ENCODE measurements at places on chromosomes 5 and 9.
A peak's percentile ranks its signal among the peaks of the same experiment; 100 is the strongest.

DNA sequence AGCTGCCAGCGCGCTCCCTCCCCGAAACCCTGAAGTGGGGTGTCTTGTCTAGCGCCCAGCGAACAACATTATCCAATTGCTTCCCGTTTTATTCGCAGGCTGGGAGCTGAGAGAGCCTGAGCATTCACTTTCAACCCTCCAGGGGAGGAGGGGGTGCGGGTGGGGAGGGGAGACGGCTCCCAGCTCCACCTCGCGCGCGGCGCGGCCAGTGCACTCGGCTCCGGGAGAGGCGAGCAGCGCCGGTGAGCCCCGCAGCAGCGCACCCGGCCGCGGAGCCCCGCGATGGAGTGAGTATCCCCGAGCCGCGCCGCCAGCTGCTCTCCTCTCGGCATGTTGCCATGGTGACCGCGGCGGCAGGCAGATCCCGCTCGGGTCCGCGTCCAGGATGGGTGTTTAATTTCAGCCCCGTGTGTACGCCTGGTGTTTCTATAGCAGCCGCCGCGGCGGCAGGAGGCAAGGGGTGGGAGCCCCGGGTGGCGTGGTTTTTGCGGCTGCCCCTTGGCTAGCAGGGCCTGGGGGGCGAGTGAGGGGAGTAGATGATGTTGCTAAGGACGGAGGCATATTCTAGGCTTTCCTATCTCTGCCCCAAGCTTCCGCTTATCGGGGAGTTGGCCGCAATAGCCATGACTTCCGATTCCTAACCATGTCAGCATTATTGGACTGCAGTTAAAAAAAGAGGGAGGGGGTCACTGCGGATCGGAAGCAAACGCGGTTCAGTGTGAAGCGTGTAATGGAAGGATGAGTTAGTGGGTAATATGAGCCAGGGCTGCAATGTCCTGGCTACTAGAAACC lies 139.2 kb upstream of the PALM2AKAP2 start:
- DNase-seq, result peak; percentile 66

DNA sequence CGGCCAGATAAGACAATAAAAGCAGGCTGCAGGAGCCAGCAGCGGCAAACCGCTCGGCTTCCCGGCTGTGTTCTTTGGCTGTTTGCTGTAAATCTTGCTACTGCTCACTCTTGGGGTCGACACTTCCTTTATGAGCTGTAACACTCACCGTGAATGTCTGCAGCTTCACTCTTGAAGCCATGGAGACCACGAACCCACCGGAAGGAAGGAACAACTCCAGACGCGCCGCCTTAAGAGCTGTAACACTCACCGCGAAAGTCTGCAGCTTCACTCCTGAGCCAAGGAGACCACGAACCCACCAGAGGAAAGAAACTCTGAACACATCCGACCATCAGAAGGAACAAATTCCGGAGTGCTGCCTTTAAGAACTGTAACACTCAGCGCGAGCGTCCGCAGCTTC lies 451.7 kb downstream of the AGTPBP1 start:
- no peak for DNase-seq

- no peak for DNase-seq
Observed at GRCh38 chr9:16052757-16053530, 500.1 kb downstream of the CCDC171 start.

- DNase-seq, result peak; percentile 31
Observed at GRCh38 chr5:138274189-138274853, at the start of gene GFRA3. Gene GFRA3, minus strand, starts transcription at chr5:138274621. Its CDS starts 197 bp downstream, at chr5:138274424.

DNA sequence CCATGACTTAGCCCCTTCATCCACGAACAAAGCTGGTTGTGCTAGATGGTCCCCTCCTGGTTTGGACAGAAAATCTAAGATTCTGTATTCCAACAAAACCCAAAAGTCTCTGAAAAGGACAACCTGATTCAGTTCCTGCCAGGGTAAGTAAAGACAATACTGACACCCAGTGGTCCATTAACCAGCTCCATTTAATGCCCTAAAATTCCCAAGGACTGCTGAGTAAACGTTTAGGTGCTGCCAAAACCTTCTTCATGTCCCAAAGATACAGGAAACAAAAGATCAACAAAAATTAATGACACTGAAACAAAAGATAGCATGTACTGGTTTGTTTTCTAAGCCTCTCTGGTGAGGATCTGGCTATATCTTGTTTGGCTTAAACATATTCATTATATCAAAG lies 25.3 kb upstream of the PPP1R2B start:
- peak; percentile 40 for DNase-seq

DNA sequence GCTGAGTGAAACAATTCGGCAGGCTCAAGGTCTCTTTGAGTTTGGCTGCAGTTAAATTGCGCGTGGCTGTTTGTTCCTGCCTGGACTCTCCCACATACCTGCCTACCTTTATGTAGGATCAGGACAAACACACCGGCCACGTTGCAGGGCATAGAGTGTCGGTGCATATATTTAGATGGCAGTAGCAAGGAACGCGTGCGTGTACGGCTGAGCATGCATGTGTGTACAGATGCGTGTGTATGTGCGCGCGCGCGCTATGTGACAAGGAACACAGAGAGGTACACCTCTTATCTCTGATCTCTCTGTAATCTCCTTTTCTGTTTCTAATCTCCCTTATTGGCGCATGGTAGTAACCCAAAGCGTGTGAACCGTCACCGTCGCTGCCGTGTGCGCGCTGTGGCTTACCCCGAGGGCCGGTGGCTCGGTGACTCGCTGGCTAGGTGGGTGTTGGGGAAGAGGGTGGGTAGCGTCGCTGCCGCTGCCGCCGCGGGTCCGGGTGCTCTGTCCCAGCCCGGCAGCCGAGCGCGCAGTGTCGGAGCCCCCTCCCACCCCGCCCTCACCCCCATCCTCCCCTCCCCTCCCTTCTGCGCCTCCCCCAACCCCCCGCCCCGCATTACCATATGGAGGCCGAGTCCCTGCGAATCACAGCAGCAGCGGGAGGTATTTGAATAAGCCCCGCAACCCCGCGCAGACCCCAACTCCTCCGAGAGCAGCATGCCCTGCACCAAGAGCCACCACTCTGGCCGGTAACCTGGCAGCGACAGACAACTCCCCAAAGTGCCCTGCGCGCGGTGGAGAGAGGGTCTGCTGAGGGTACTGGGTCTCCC lies 204.8 kb downstream of the MEF2C start:
- no peak for DNase-seq

DNA sequence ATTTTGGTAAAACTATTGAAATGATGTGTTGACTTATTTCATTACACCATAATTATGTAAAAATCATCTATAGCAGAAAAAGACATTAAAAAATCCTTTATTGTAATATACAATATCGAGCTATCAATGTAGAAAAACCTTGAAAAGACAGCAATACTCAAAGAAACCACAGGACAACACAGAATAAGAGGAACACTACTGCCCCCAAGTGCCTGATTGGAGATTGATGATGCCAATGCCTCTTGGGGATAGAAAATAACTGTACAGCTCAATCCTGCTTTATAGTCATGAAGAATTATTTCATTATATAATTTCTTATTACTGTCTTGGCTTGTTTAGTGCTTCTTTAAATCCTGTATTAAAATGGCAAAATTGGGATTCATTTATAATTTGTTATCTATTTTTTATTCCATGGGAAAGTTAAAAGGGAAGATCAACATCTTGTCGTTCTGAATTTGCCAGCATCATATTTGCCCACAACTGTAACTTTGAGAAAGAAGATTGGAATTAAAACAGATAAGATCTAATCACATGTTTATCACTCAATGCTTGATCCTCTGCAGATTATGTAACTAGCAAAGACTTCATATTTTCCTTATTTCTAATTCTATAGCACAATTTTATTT lies 337.5 kb downstream of the CDH9 start:
- peak; percentile 26 for DNase-seq

DNA sequence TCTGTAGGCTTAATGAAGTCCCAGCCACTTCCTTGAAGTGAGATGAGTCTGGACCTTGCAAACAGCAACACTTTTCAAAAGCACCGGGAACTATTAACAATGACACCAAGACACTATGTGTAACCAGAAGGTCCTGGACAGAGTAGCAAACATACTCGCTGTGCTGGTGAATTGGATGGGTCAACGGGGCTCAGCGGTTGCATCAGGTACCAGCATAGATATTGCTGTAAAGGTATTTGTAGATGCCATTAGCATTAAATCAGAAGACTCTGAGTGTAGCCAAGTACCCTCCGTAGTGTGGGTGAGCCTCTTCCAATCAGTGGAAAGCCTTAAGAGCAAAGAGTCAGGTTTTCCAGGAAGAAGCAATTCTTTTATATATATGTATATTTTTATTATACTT lies 140.5 kb downstream of the IRX2 start:
- DNase-seq, result no peak

DNA sequence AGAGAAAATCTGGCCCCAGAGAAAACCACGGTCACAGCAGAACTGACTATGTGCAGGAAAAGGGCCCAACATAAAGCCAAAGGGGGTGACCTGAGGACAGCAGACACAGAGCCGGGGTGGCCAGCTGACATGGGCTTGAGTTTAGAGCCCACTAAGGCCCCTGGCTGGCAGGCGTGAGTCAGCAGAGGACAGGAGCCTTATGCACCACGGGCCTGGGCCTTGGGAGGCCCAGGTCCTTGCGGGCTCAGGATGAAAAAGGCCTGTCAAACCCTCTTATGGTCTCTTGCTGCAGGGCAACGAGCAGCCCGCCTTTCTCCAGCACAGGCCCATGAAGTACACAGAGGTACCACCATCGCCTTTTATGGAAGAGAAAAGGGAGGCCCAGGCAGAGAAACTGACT lies 19.7 kb downstream of the STK10 start:
- DNase-seq, result no peak

DNA sequence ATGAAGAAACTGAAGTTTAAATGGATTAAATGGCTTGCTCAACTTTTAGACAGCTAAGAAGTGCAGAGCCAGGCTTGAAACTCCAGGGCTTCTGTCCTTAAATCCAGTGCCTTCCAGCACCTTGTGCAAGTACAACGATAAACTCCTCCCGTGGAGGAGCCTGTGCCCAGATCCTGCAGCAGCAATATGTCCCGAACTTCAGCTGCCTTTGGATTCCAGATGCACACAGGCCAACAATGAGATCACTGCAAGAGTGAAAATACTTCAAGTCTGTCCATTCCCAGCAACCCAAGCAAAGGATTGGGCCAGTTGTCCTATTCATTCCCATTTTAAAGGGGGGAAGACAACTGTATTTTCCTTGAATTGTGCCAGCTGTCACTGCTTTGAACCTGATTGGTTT lies 199.6 kb downstream of the CRB2 start:
- DNase-seq, result no peak

DNA sequence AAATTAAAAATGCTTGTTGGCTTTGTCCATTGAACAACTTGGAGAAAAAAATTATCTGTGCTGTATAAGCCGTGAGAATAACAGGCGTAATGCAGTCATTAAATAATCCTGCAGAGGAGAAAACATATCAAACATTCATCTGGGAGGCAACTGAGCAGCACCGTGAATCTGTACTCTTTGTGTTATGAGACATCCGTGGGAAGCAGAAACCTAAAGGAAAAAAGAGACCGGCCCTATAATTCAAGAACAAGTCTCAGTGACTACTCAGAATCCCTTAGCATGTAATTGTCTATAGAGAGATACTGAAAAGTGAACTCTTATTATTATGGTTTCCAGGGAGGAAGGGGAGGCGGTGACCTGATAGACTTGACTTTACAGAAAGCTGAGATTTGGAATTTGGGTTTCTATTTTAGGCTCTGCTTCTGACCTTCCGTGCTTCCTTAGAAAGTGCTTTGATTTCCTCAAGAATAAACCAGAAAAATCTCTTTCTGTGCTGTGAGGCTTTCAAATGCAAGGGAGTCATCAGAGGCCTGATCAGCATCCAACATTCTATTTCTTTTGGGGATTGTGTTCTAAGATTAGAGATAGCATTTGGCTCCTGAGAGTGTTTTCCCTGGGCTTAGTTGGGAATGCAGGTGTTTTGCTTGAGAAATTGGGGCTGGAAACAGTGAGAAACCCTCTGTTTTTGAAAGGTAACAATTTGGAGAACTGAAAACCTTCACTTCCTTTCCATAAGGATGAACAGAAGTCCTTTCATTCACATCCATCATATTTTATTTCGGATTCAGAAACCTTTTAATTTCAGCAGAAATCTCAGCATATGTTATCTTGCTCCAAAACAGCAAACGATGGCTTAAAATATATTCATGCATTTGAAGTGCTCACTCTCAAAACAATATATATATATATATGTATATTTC lies 296.7 kb downstream of the CSNK1G3 start:
- no peak for DNase-seq

DNA sequence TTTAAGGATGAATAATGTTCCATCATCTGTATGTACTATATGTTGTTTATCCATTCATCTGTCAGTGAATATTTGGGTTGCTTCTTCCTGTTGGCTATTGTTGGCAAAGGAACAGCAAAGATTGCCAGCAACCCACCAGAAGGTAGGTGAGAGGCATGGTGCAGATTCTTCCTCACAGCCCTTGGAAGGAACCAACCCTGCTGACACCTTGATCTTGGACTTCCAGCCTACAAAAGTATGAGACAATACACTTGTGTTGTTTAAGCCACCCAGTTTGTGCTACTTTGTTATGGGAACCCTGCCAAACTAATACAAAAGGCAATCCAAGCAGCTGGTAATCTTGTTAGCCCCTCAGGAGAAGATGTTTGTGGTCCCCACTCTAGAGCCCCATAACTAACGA lies 122.0 kb downstream of the CARTPT start:
- no peak for DNase-seq

DNA sequence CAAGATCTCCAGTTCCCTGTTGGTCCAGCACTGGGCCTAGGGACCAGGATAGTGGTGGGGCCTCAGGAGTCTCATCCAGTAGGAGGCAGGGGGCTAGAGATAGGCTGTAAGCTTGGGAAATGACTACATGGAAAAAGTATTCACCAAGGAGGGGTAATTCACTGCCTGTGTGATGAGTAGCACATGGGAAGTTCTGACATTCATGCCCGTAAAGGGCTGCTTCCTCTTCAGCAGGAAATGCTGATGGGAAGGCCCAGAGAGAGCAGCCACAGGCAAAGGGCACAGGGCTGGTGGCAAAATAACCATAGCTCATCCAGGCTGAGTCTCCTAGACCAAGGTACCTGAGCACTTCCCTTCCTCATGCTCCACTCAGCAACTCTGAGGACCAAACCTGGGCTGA lies 23.1 kb upstream of the FRRS1L start:
- no peak for DNase-seq

DNA sequence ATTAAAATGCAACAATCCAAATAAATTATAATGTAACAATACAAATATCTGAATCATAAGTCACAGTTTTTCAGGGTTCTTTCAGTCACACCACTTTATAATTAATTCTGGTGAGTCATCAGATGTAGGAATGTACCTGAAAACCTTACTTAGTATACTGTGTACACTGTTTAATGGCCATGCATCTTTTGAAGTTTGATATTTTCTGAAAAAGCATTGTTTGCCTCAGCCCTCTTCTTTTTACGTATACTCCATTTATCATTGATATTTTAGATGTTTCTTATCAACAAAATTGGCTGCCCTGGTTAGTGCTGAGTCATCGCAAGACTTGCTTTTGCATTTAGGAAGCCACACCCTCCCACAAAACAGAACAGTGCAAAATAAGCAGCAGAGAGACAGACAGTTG lies 218.6 kb downstream of the PJA2 start:
- no peak for DNase-seq

GRCh38 chr9:131915181-131915580 lies 164.5 kb downstream of the MED27 start:
- no peak for DNase-seq

- DNase-seq, result no peak
Observed at GRCh38 chr9:13388157-13388556, 108.7 kb upstream of the MPDZ start.

All from left kidney (tissue), 8 donors.